Cortex of kidney (tissue), 1 donor: ENCODE measurements at places on chromosomes 11 and 22.

GRCh38 chr11:80873310-80873999, 1432.6 kb upstream of the TENM4 start:
- no peak for DNase-seq

DNA sequence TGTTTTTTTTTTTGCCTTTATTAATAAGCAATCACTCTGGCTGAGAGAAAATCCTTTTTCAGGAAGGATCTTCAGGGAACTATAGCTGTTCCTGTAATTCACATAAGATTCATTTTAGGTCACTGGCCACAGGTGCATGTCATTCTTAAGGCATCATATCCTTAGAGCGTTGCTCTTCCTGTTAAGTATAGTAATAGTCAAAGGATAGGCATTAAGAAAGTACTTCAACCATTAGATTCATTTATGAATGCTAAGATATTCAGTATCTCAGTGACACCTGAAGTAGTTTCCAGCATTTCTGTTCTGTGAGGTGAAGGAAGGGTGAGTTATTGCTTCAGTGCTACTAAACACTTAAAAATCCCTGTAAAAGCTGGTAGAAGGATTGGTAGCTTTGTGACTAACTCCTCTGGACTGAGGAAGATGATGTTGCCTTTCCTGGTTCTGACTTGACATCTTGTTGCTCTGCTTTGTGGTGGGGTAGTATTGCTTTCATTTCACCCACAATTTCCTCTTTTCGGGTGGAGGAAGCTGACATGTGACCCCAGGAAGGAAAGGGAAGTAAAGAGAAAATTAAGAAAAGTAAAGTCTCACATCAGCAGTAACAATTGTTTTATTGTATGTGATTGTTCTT, 34.7 kb downstream of the RNF169 start:
- DNase-seq: no peak

GRCh38 chr22:35728639-35729308, 11.1 kb downstream of the APOL5 start:
- DNase-seq: no peak

DNA sequence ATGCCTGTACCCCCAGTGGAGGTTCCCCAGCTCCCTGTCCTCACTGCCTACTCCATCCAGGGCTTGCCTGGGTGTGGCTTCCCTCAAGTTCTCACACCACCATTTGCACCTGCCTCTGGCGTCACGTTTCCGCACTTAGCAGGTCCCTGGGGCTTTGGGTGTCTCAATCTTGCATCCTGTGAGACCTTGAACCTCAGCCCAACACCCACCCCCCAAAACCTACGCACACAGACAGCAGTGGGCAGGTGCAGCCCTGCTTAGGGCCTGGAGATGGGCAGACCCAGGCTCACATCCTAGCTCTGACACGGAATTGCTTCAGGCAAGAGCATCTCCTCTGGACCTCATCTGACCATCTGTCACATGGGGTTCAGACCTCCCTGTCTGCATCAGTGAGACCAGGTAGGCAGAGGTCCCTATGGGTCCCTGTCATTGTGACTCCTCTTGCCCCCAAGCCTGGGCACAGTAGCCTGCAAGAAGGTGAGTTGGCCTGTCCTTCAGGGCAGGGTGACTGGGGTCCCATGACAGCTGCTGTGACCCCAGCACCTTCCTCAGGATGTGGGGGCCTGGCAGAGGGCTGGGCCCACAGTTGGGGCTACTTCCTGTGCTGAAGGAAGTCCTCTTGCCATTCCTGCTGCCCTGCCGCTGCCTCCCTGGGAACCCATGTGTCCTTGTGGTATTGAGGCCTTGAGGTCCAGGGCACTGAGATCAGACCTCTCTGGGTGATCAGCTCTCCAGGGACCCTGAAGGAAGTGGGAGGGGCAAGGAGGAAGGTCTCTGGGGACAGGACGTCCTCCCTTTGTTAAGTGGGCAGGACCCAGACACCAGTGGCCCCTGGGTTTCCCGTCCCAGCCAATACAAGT, 2.0 kb downstream of the SIPA1 start:
- DNase-seq: no peak

- DNase-seq: no peak
Measured at GRCh38 chr11:75800728-75801361, 14.2 kb upstream of the UVRAG start.

DNA sequence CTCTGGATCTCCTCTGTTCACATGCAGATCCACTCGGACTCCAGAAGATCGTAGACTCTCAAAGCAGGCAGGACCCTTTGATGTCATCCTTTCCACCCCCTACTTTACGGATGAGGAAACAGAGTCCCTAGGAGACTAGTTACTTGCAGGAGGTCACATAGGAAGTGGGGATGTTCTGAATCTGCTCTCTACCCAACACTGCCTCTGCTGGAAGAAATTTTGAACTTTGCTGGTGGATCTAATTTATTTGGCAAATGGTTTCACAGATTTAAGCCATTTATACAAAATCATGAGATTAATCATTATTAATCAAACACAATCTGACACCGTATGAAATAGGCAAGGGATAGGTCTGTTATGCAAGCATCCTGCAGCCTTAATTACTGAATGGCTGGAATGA, 55.0 kb upstream of the USP47 start:
- DNase-seq: no peak

DNA sequence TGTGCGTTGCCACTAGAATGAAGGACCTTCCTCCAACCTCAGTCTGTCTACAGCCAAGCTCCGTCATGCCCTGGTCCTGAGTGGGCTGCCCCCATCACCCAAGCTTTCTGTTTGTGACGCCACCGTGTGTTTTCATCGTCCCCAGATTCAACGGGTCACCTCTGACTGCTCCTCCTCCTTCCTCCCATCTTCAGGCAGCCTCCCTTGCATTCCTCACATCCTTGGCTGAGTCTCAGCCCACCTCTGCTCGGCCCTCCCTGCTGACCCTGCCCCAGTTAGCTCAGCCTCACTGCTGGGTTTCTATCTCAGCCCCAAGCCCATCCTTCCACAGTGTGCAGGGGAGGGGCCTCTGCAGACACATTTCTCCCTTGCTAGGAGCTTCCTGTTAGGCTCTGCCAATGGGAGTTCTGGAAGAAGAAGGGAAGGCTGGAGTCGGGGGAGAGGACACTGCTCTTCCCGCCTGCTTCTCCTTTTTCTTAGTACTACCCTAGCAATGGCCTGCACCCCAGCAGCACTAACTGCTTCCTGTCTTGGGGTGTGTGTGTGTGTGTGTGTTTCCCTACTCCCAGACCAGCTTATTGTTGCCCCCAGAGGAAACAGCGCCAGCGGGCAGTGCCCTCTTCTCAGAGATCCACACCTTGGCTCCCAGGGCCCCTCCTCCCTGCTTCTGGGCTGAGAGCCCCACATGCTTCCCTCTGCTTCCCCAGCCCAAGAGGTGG, 5.2 kb downstream of the IFT27 start:
- no peak for DNase-seq

DNA sequence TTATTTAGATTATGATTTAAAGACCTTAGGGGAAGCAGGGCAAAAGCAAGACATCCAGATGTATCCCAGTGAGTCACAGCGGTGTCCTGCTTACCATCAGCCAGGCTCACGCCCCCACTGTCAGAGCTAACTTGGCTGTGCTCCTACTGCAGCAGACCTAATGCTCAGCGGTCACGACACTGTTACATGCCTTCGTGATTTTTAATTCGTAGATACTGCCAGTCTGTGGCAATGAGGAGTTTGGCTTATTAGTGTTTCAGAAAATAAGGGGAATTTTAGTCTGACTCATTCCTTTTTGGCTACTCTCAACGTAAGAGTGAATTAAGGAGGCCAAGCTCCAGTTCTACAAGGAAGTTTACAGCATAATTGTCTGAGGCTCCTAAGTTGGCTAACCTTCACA, 22.7 kb downstream of the EFCAB6 start:
- no peak for DNase-seq

- DNase-seq: no peak
Measured at GRCh38 chr11:117646411-117646810, 150.6 kb downstream of the DSCAML1 start.

- no peak for DNase-seq
Measured at GRCh38 chr11:75558939-75559843, 2.9 kb upstream of the SERPINH1 start.

GRCh38 chr11:111555255-111555654, 14.7 kb downstream of the LAYN start:
- no peak for DNase-seq

DNA sequence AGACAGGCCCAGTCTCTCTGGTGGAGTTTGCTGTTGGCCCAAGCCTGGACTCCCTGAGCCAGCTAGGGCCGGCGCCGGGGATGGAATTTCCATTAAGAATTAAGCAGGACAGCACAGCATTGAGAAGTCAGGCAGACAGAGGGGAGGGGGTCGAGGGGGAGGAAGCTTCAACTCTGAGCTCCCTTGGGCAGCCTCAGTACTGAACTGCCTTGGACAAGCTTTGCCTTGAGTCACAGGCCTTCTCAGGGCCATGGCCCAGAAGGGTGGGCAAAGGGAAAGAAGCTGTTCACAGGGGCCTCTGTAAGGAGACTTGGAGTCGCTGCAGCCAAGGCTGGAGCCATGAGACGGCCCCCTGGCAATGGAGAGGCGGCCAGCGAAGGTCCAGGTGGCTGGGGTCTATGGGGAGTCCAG, 2.6 kb upstream of the INSC start:
- DNase-seq: no peak

DNA sequence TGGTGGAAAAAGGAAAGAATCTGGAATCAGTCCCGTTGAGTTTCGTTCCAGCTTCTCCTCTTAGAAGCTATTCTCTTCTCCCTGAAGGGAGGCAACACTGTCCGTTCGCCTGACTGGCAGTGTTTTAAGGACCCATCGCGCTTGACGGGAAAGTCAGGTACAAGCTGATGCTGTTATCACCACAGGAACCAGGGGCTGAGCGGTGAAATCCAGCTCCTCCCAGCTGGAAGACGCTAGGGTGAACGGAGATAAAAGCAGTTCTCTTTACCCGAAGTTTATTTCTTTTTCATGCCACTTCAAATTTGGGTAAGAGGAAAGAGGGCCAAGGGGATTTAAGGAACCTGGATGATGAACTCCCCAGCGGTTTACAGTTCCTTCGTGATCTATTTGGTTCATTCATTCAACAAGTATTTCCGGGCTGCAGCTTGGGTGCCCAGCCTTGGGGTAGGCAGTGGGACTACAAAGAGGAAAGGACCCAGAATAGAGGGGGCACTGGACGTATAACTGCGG, 551 bp upstream of the DEUP1 start:
- DNase-seq: no peak

- no peak for DNase-seq
Measured at GRCh38 chr11:8988329-8989234, 15.2 kb downstream of the NRIP3 start.
